PC-3 (cell line): ENCODE measurements at places on chromosomes 6 and 20. TPM values are rescaled to one million over a fixed set of nuclear protein-coding genes. Genes with fewer than 3 reads are reported as not detected.

DNA sequence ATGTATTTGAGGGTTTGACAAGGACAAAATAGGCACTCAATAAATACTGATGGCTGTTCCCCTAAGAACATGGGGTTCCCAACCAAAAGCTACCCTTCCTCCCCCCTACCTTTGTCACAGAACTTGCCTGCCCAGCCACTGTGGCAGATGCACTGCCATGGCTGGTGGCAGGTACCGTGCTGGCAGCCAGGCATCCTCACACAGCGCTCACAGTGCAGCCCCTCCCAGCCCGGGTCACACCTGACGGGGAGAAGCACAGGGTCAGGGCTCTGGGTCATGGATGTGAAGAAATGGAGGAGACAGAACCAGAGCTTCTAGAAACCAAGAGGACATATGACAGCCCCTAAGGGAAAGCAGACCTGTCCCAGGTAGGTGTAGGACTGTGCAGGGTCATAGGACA is 2.5 kb downstream of the DLK2 start:
- no peak for DNase-seq

- no peak for DNase-seq
These were observed 31.4 kb downstream of the FYN start for GRCh38 chr6:111841822-111842221.

Gene LY6G5C
- 1.6 and 1.8 TPM in 2 replicates for total RNA-seq

Gene YWHAB
- total RNA-seq: 116 and 118 TPM in 2 replicates

- peak; percentile 51 for DNase-seq
These were observed 3.3 kb downstream of the ZSWIM3 start for GRCh38 chr20:45860560-45861220.

Gene COX4I2
- not detected in 2 replicates for total RNA-seq

GRCh38 chr6:48611332-48611731 is 500.3 kb upstream of the PTCHD4 start:
- peak; percentile 92 for DNase-seq

GRCh38 chr6:115945306-115945705 is 115.4 kb downstream of the FRK start:
- DNase-seq: peak; percentile 12

- peak; percentile 93 for DNase-seq
These were observed 61.1 kb upstream of the SLC22A16 start for GRCh38 chr6:110537208-110538123.

- no peak for DNase-seq
These were observed 120.3 kb upstream of the SASH1 start for GRCh38 chr6:148222376-148222775.

Gene MRPS26
- 182 and 280 TPM in 2 replicates for total RNA-seq

DNA sequence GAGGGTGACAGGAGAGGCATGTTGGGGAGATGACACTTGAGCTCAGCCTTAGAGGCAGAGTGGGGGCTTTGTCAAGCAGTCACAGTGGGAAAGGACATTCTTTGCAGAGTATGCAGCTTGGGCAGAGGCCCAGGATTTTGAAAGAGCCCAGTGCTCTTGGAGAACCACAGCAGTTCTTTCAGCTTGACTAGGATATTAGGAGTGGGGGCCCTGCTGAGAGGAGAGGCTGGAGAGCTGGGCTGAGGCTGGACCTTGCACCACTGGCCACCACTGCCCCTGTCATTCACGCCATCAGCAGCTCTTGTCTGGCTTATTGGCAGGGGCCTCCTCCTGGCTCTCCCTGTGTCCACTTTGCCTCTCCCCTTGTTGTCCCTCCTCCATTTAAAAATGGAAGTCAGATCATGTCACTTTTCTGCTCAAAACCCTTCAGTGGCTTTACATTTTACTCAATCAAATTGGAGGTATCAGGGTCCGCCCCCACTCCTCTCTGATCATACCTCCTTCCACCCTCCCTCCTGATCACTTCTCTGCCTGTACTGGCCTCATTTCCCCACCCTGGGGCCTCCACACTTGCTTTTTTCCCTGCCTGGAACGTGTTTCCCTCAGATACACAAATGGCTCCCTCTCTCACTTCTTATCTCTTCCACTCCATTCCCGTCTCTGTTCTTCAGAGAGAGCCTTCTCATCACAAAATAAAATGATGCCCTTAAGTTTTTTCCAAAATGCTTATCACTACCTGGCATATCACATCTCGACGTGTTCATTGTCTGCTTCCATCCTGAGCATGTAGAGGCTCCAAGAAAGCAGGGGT is 10.5 kb downstream of the MANBAL start:
- DNase-seq: no peak

GRCh38 chr6:42423244-42423643 is 28.5 kb downstream of the TRERF1 start:
- no peak for DNase-seq

DNA sequence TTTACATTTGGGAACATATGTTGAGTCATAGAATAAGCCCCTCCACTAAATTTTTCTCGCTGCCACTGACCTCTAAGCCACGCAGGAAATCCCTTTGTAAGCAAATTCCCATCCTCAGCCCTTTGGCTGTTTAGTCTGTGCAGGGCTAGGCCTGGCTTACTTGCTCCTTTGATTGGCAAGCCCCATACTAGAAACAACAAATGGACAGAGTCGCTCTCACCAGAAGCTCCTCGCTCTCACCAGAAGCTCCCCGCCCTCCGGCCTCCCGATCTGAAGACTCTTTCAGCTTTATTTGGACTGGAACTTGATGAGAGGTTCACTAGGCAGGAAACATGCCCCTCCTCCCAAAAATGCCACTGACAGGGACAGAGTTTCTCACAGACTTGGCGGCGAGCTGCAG is 149.2 kb upstream of the EXOC2 start:
- DNase-seq: no peak

DNA sequence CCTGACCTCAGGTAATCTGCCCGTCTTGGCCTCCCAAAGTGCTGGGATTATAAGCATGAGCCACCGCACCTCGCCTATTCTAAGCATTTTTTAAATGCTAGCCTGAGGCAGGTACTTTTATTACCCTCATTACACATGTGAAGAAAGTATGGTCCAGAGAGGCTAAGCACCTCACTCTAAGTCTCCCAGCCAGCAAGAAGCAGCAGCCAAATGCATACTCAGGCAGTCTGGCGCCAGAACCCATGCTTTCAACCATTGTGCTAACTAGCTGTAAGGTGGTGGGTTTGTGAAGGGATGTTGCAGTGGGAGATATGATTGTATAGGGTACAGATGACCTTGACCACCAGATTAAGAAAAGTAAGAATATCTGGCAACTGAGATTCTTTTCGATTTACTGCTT is 26.1 kb upstream of the RIPOR2 start:
- DNase-seq: no peak
